DND-41 (cell line): ENCODE measurements at places on chromosomes 1 and 21.

DNA sequence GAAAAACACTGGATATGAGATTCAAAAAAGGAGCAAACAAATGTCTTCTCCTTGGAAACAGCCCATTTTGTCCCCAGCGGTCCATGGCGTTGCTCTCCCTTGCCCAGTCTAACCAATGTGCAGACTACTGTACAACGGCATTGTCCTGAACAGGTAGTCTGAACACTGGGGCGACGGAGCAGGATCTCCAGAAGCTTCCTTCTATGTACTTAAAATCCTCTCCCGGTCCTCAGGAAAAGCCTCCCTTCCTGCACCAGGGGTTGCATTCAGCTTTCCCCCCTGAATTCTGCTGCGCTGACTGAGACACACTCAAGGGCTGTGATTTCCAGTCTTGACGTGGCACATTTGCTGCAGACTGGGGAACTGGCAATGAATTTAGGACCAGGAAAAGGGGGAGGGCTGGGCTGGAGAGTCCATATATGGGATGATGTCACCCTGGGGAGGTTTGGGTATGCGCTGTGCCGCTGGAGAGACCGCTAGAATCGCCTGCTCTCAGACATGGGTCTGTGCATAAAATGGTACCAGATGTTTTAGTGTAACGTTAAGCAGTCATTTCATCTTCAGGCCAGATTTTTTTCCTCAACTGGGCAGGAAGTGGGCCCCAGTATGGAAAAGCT is 275.9 kb upstream of the C1orf105 start:
- DNase-seq = no peak

DNA sequence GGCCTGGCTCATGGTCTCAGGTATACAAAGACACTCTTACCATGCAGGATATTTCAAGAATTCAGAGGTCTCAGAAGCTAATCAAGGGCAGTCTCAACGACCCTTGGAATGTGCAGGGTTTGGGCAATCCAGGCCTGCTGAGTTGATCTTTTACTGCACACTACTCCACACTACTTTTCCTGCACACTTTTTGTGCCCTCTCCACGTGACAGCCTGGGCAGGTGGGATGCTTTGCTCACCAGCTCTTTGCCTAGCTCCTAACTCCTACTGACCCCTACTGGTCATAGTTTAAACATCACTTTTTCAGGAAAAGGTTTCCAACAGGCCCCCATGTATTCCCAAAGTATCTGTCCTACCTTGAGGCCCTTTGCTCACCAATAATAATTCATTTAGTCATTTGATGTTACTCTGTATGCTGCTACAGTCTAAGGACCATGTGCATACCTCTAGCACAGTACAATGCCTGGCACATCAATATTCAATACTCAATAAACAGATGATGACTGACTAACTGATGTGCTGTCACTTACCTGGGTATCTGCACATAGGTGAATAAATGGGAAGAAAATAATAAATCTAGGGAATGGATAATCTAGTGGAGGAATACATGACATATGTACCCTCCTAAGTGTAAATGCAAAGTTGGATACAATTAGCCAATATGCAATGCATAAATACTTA is 9.6 kb downstream of the DUSP23 start:
- DNase-seq = no peak

GRCh38 chr21:38660333-38661196 is 145.2 kb upstream of the ETS2 start:
- no peak for DNase-seq

- no peak for DNase-seq
Observed at GRCh38 chr1:11461531-11462137, 17.3 kb upstream of the DISP3 start.

- DNase-seq = peak; percentile 37
Observed at GRCh38 chr1:100631015-100631551, 88.5 kb upstream of the VCAM1 start.

- DNase-seq = no peak
Observed at GRCh38 chr1:229298887-229299503, 28.1 kb downstream of the RAB4A start.

- no peak for DNase-seq
Observed at GRCh38 chr1:43526002-43526401, 4.7 kb upstream of the PTPRF start.

DNA sequence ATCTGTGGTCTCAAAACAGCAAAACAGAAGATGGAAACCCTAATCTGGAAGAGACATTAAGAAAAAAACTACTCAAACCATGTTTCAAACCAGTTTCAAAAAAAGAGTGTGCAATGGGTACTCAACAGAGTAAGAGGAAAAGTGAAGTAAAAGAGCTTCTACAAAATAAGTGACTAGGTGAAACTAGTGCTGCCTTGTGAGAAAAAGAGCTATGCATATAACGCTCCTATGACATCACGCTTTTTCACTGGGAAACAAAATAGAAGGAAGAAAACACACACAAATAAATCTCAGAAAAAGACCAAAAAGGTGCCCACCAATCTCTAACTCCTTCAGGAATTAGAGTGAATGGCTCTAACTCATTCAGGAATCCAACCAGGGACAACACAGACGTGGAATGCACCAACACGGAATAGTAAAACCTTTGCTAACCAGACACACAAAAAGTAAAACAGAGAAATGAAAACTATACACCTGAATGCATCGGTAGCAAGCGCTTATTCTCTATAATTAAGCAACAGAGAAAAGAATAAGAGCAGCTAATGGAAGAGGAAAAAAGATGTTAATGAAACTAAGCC is 1.3 kb downstream of the FOXJ3 start:
- DNase-seq = no peak

DNA sequence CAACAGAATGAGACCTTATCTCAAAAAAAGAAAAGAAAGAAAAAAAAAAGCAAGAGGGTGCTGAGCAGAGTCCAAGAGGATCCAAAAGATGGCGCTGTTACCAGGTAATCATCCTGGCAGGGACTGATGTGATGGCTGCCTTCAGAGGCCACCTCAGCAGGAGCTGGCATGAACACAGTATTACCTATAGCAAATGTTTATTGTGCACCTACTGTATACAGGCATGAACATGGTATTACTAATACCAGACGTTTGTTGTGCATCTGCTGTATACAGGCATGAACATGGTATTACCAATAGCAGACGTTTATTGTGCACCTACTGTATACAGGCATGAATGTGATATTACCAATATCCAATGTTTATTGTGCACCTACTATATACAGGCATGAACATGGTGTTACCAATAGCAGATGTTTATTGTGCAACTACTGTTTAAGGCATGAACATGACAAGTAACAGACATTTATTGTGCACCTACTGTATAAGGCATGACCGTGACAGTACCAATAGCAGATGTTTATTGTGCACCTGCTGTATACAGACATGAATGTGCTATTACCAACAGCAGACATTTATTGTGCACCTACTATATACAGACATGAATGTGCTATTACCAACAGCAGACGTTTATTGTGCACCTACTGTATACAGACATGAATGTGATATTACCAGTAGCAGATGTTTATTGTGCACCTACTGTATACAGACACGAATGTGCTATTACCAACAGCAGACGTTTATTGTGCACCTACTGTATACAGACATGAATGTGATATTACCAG is 115.1 kb upstream of the TMEM51 start:
- DNase-seq = peak; percentile 38

DNA sequence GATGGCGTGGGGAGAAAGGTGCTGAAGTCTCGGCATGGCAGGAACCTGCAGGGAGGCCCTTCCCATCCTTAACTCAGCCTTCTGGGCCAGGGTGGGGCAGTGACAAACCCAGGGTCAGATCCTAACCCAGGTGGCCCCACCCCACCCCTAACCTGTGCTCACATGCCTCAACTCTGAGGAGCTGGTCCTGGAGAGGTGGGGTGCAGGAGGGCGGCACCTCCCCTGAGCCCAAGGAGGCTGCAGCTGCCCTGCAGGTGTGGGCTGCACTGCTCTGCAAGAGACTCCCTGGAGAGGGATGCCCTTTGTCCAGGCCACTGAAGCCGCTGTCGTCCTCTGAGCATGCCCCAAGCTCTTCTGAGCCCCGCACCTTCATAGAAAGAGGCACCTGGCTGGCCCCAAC is 15.2 kb upstream of the ADAMTSL4 start:
- DNase-seq = no peak

GRCh38 chr21:42395905-42396651 is at the start of gene TMPRSS3:
TSS of gene TMPRSS3 (minus strand) at chr21:42396052. CDS start at chr21:42395417, 635 bp downstream.
- DNase-seq = no peak

DNA sequence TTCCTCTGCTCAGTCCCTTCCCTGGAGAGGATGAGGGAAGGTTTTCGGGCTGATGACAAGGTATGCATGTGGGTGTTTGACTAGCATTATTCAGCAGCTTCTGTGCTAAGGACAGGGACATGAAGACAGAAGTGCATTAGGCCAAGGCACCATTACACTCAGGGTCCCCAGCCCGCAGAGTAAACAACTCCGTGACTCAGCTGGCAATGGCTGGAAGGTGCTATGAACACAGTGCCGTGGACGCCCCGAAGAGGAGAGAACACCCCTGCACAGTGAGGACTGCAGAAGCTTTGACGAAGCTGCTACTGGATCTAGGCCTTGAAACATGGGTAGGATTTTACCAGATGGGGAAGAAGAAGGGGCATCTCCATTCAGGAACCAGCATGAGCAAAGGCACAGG is 13.7 kb upstream of the EPS8L3 start:
- DNase-seq = no peak

DNA sequence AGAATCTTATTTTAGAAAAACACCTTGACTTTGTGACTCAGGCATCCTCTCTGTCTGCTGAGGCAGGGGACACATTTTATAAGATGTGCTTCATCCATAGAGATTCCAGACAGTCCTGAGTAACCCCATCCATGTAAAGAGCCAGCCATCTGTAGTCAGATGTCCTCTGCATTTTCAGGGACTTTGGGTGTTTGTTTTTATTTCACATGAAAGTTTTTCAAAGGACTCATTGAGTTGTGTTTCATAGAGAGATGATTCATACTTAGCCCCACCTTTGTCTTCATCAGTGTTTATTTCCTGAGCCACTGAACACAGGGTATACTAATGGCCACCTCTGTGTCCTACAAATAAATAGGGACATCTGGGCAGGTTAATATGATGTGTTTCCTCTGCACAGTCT is 280.4 kb downstream of the CACNA1E start:
- no peak for DNase-seq

DNA sequence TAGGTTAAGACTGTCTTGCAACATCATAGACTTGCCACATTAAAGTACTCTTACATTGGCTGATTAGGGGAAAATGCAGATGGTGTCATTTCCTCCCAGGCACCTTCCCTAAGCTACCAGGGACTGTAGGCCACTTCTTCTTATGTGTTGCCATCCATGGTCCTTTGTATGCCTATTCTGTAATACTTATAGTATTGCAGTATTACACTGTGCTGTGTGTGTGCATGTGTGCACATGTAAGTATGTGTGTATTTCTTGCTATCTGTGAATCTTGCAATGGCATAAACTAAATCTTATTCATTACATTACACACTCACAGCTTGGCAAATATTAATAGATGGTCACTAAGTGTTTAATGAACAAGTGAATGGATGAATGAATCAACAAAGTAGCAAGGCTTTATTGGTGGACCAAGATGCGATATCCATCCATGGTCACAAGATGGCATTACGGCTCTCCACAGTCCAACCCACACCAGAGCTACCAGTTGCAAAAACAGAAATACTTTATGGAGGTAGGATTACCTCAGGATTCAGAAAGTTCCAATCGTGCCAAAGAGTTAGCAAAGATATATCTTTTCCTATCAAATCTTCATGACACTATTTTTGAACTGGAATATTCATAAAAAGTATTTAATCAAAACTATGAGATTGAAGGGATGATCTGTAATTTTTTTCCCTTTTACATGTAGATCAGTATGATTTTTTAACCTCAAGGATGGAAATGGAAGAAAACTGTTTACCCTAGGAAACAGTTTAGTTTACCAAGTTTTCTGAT is 160.2 kb downstream of the DENND1B start:
- peak; percentile 41 for DNase-seq

- DNase-seq = no peak
Observed at GRCh38 chr1:54619749-54620148, 3.6 kb downstream of the FAM151A start.

DNA sequence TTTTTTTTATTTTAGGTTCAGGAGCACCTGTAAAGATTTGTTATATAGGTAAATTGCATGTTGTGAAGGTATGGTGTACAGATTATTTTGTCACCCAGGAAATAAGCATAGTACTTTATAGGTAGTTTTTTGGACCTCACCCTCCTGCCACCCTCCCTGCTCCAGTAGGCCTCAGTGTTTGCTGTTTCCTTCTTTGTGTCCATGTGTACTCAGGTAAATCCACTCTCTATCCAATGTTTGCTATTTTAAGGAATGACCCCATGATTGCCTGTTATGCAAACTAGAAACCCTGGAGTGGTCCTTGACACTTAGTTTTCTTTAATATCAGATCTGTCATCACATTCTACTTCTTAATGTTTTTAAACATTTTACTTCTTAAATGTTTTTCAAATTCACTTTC is 33.9 kb downstream of the LHX9 start:
- DNase-seq = no peak

DNA sequence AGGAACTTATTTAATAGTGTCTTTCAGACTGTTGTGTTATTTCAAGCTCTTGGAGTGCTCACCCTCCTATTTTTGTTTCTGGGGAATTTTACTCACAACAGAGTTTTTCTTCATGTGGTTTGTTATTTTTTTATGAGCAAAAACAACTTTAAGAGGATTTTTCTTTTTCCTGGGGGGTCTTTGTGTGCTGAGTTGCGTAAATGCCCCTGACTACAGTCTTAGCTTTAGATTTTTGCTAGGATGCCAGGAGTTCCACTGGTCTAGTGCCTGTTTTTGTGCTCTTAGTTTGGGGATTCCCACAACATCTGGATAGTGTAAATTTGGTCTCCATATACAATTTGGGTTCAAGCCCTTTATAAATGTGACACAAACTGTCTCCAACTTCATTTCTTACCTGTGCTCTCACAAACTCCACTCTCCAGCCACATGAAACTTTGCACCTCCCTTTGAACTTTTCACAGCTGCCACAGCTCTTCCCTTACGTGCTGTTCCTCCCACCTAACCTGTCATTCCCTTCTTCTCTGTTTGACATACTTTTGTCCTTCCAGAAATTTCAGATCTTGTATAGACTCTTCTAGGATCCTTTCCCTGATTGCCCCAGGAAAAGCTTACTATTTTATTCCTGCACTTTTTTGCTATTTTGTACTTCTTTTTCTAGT is 180.2 kb downstream of the CRB1 start:
- DNase-seq = no peak

DNA sequence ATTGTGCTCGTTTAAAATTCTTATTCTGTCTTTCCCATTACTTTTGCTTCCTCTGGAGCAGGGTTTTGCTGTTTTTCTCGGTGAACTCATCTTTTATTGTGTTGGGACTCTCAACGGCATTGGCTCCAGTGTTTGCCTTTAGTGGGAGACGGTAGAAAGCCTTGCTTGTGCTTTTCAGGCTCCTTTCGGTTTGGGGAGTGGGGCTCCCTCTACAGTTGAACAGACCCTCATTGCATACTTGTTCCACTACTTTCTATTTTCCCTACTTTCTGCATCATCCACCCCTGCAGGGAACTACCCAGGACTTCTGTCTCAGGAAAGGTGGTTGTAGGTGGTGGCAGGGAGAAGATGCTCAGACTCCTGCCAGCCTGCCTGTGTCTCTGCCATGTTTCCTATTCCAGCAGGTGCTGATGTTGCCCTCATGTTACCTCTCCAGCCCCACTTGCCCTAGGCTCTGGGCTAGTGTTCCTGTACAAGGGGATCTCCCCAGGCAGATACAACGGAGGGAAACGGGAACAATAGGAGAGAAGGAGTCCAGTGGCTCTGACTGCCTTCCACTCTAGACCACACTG is 68.5 kb upstream of the ZBTB18 start:
- no peak for DNase-seq
